ENCODE measurements at places on chromosomes 16 and 17.

DNA sequence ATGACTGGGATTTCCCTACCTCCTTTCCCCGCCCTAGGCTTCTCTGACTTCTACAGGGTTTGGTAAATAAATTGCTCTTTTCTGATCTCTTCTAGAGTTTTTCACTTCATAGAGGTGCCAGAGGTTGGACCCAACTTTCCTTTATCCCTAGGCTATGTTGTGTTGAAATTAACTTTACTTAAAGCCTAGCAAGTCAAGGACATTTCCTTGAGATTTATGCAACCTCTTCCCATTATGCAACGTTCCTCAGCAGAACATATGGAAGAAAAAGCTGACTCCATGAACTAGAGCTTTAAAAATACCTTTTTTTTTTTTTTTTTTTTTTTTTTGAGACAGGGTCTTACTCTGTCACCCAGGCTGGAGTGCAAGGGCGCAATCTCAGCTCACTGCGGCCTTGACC lies 15.5 kb downstream of the MPO start:
- no peak for DNase-seq

DNA sequence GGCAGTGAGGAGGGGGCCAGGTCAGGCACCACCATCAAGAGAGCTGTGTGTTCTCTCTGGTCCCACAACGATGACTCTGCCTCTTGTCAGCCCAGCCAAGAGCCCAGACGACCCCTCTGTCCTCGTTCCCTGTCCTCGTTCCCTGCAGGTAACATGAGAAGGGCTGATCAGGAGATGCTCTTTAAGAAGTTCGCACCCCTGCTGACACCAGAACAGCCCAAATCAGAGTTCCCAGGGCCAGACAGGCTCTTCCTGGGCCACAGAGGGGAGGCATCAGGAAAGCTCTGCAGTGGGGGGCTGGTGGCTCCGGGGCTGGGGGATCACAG lies 13.5 kb upstream of the DNAI2 start:
- no peak for DNase-seq

DNA sequence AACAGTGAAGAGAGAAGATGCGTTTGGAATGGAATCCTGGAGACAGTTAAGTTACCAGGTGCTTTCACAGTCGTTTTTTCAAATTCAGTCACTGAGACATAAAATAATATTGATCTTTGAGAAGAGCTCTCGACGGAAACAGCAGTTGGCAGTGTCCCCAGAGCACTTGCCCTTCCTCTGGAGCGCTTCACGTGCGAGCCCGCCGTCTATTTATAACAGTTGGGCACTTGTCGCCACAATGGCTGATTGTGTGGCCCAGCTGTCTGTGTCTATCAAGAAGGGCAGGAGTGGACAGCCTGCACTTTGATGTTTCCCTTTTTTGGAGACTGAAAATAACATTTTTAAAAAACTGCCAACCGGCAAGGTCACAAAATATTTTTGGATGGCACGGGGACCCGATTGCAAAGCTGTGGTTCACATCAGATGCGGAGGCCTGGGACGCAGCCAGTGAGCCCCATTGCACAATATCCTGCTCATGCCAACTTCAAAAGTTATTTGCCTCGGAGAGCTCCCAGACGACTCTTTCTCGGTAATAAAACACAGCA lies 62.9 kb downstream of the ADCY9 start:
- DNase-seq, result no peak

DNA sequence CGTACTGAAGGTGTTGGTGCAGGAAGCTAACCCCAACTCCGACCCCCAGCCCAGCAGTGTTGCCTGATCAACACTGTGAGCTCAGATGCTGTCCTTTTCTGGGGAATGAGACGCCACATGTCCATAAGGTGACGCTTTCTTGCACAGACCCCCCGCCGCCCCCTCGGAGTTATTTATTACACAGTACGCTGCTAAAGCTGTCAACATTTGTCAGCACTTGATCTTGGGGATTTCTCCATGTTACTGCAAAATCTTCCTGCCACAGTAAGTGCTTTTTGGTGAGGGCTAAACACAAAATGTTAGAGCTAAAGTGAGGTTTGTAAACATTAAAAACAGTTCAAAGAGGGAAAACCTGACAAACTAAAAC lies 15.9 kb downstream of the CMTM3 start:
- no peak for DNase-seq

DNA sequence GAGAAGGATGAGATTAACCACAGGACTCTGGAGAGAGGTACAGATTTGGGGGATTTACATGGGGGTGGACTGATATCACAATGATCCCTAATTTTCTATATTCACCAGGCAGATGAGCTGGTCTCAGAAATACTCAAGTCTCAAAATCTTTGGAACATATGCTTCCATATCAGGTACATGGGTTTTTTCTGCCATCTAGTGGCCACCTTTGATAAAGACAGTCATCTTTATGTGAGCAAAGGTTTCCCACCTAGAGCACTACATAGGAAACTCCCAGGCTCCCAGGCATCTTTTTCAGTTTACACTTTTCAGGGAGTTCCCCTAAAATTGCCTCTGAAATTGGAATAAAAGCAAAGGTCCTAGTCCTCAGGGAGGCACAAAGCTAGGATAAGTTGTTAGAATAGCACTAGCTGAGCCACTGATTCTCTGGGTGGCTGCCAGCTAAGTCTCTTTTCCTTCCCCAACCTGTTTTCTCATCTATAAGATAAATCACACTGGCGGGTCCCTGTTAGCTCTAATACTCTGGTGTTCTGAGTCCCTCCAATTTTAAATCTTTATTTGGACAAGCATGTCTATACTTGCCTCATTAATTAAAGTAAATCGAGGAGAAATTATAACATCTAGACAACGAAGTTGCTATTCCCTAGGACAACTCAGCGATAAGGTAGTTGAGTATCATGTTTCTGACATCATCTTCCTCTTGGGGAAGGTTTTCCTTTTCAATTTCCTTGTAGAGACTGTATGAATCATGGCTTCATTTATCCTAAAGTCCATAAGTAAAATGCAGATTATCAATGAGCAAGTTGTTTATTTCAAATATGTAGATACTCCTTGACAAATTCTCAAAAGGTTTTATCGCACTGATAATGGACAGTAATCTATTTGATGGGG lies 19.0 kb upstream of the MON1B start:
- peak; percentile 26 for DNase-seq

- DNase-seq, result no peak
These were observed 262.4 kb upstream of the PSMD7 start for GRCh38 chr16:74034200-74034599.

- DNase-seq, result no peak
These were observed 15.0 kb upstream of the SLC16A11 start for GRCh38 chr17:7058831-7059447.

DNA sequence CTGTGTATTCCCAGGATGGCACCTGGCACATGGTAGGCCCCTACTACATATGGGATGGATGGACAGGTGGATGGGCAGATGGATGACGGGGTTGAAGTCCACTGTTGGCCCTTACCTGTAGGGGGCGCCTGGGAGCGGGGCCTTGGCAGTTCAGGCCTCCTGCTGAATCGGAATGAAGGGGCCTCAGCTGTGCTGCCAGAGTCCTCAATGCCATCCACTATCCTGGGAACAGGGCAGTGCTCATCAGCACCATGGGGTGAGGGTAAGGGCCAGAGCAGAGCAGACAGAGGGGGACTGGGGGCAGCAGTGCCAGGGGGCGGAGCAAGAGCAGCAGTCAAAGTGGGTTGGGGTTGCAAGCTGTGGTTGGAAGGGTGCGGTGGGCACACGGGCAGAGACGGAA lies 8.3 kb upstream of the RAB5C start:
- no peak for DNase-seq

DNA sequence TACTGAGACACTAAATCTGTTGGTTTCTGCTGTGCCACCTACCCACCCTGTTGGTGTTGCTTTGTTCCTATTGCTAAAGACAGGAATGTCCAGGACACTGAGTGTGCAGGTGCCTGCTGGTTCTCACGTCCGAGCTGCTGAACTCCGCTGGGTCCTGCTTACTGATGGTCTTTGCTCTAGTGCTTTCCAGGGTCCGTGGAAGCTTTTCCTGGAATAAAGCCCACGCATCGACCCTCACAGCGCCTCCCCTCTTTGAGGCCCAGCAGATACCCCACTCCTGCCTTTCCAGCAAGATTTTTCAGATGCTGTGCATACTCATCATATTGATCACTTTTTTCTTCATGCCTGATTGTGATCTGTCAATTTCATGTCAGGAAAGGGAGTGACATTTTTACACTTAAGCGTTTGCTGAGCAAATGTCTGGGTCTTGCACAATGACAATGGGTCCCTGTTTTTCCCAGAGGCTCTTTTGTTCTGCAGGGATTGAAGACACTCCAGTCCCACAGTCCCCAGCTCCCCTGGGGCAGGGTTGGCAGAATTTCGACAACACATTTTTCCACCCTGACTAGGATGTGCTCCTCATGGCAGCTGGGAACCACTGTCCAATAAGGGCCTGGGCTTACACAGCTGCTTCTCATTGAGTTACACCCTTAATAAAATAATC lies 14.6 kb downstream of the STH start:
- DNase-seq, result no peak

DNA sequence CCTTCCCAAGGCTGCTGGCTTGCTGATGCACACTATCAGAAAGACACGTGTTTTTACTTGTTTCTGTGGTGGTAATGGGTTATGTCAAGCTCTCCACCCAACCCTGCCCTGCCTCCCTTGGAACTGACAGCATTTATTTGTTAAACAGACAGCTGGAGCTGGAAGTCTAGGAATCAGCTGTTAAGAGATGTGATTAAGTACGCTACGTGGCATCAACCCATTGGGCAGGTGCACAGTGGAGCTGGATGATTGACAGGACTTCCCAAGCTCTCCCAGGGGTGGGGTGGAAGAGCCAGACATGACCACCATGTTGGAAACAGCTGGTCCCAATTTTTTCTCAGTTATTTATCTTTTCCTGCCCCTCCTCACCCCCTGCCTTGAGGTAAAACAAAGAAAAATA lies 49.4 kb downstream of the ADAMTS18 start:
- no peak for DNase-seq

- DNase-seq, result no peak
These were observed 12.2 kb downstream of the EVPL start for GRCh38 chr17:76014925-76015261.

DNA sequence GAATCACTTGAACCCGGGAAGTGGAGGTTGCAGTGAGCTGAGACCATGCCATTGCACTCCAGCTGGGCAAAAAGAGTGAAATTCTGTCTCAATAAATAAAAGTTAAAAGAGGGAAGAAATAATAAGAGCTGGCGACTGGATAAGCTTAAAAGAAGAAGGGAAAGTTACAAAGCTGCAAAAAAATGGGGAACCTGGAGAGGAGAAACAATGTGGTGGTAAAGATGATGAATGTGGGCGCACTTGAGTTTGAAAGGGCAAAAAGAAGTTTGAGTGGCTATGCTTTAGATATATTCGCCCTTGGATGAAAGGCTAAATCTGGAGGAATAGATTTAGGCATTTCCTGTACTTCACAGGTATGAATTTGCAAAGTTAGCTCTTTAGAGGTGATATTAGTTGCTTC lies 53.0 kb upstream of the YPEL2 start:
- no peak for DNase-seq

DNA sequence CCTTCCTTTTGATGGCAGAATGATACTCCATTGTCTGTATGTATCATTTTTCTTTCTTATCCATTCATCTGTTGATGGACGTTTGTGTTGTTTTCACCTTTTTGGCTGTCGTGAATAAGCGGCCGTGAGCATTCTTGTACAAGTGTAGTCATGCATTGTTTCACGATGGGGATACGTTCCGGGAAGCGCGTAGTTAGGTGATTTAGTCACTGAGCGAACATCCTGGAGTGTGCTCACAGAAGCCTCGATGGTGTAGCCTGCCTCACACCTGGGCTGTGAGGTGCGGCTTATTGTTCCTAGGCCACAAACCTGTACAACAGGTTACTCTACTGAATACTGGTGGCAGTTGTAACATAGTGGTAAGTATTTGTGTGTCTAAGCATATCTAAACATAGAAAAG lies 136.5 kb downstream of the CMIP start:
- DNase-seq, result no peak

DNA sequence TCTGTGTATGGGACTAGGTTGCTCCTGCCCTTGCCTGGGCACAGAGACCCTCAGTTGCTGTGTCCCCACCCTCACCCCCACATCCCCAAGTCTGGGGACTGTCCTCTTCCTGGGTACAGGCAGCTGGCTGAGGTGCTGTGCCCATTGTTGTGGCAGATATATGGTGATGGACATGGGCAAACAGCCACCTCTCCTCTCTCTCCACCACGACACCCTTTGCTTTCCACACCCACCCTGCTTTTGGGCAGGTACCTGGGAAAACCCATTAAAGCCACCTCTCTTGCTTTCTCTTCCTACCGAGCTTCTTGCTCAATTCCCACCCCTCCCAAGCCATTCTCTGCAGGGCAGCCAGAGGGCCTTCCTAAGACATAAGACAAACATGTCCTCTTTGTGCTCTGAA lies 21.7 kb downstream of the TRPV2 start:
- DNase-seq, result no peak

DNA sequence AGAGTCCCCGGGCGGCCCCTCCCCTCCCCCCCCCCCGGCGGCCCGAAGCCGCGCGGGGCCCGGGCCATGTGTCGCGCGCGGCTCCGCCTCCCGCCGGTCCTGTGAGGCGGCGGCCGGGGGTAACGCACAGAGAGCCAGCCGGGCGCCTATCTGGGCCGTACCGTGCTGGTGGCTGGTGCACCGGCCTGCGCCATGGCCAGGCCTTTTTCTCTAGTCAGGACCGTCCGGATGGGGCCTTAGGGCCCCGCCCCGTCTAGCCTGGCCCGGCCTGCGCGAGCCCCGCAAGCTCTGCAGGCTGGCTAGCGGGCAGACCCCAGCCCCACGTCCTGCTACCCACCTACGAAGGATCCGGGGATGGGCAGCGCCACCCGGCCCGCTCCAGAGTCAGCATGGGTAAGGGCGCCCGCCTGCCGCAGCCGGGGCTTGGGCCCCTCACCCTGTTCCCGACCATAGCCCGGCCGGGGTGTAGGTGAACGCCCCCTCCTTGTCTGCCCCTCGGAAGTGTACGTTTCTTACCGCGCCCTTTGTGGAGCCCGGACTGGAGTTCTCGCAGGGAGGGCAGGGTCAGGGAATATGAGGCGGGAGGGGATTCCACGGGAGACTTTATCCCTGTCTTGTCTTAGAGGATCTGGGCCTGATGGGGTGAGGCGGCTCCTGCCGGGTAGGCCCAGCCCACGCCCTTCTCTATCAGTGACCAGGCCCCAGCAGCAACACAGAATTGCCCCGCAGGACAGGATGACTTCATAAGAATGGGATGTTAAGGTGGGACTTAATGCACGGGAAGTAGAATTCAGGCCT lies at the start of gene CENPT:
Gene CENPT (minus strand): TSS at position 630 of the 798 bp plus-strand sequence. CDS start 13,834 bp downstream, outside the sequence.
- no peak for DNase-seq

DNA sequence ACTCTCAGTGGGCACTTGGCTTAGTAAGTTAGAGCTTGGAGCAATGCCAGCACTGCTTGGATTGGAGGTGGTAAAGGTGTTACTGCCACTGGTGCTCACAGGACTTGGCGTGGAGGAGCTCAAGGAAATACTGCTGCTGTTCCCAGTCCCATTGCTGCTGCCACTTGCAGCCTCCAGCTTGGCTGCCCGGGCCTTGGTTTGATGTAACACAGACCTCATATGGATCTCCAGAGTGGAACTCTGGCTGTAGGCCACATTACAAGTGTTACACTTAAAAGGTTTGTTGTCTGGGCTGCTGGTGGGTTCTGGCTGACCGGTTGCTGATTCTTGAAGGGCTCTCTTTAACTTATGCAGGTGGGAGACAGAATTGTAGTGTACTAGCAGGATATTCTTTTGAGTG lies 250.3 kb downstream of the ZFHX3 start:
- no peak for DNase-seq

- no peak for DNase-seq
These were observed 34.3 kb upstream of the SLC12A3 start for GRCh38 chr16:56830669-56831068.

All from DMS 273 treated with DMSO at 0.1 percent for 48 hours (cell line).